ENCODE measurements at places on chromosomes 1 and 21.

- no peak for DNase-seq
Observed at GRCh38 chr1:72830606-72831390, 548.5 kb upstream of the NEGR1 start.

DNA sequence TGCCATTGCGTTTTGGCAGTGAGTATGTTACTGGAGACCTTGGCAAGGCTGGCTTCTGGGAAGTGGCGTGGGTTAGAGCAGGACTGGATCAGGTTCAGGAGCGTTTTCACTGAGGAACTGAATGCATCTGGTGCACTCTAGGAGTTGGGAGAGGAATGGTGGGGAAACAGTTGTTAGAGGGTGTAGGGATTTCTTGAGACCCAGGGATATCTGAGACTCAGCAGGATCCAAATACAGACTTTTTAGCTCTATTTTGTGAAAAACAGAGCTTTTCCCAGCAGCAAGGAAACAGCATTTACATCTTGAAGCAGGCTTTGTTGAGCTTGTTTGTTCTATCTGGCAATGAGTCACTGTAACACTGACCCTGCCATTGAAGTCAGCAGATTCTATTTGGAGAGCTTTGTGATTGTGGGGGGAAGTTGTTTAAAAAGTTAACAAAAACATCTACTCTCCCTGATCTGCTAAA, 56.9 kb upstream of the NRIP1 start:
- DNase-seq, result no peak

- DNase-seq, result peak; percentile 19
Observed at GRCh38 chr1:154819628-154820590, 50.2 kb downstream of the KCNN3 start.

- no peak for DNase-seq
Observed at GRCh38 chr1:57377339-57378139, 46.3 kb downstream of the DAB1 start.

DNA sequence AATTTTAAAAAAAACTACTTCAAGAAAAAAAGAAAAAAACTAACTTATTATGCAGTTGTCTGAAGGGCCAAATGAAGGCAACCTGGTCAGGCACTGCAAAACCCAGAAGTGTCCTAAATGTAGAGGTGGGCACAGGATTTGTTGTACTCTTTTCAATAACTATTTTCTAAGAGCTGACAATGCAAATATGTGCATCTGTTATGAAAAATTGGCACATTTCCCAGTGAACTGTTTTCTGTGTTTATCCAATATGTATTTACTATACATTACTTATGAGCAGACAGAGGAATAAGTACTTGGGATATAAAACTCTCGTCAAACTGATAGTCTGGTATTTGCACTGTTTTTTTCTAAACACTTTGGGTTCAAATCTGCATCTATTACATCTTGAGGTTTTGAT, 188.0 kb upstream of the C21orf91 start:
- no peak for DNase-seq

DNA sequence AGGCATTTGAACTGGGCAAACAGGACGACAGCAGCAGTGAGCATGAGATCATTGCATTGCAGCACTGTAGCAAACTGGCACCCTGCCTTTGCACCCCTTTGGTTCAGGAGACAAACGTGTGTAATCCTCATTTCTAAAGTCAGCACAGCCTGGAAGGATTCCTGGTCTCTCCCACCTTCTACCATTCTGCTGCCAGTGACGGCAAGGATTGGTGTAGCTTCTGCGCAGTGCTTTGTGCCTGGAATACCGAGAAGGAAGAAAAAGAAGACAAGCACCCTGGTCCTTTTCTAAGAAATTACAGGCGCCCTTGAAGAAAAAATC, 805.3 kb downstream of the USP25 start:
- no peak for DNase-seq

GRCh38 chr21:44477131-44477530, 21.8 kb downstream of the LRRC3 start:
- no peak for DNase-seq

DNA sequence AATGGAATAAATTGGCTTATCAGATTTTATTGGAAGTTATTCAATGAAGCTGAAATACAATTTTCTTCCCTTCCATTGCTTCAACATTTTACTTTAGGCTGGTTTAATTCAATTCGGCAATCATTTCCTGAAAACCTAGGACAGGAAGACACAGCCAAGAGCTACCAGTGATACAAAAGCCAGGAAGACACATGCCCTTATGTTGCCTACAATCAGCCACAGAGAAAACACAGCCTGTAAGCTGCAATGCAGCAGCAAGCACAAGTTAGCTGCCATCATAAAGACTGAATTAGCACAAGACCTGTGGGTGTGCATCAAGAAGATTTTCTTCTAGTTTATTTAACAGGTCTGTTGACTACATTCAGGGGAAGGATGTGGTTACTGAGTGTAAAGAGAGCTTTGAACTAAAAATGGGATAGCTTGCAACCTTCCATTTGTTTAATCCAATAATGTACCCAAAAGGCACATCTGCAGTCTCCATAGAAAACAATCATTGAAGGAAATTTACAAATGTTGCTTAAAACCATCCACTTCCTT, 193.8 kb downstream of the KCNH1 start:
- no peak for DNase-seq

GRCh38 chr1:25246600-25247023, 642 bp downstream of the RSRP1 start:
- DNase-seq, result peak; percentile 32

DNA sequence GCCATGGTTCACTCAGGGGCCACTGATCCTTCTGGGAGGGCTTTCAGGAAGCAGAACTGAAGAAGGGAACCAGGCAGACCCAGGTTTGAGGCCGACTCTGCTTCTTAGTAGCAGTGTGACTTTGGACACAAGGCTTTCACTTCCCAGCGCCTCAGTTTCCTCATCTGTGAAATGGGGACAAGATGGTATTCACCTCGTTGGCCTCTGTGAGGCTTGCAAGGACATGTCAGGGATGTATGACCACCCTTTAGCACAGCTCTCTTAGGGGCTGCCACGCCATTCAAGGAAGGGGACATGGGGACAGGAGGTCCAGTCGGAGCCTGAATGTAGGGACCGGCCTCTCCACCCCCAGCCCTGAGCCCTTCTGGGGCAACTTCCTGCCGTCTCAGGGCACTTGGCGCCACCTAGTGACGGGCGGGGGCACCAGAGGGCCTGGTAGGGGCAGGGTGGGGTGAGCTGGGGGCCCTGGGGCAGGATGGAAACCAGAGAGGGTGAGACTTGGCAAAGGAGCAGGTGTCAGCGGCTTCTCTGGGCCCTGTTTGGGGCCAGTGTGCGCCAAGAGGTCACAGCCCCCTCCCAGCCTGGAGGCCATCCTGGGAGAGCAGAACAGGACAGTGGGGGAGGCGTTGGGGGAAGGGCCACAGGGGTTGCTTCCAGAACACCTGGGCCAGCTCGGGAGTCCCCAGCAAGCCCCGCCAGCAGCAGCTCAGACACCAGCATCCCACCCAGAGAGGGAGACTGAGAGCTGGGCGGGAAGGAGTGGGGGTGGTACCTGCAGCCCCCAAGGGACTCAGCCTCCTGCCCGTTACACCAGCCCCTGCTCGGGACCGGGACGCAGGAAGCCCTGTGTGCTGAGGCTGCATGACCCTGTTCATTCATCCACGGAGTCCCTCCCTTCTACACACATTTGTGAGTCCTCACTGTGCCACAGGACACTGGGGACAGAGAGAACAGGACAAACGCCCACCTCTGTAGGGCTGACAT, 102.5 kb upstream of the TARDBP start:
- DNase-seq, result peak; percentile 79

GRCh38 chr21:29704719-29705118, 235.1 kb downstream of the GRIK1 start:
- DNase-seq, result no peak

GRCh38 chr1:193569096-193569982, 382.9 kb upstream of the B3GALT2 start:
- DNase-seq, result no peak

DNA sequence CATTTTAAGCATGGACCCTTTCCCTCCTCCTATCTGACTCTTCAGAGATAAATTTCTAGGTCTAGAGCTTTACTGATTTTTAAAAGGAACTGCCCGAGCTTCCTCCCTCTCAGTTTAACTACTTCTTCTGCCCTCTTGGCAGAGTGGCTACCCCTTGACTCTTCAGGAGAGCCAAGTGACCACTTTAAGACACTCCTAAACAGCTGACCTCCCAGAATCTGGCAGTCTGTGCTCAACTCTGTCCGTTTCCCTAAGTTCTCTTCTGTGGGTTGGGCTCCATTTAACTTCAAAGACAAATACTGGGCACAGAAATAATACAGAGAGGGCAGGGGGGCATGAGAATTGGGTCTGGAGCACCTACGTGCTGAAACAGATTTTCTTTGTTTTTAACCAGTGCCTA, 196.3 kb upstream of the FOXD3 start:
- no peak for DNase-seq

- peak; percentile 21 for DNase-seq
Observed at GRCh38 chr1:246608616-246609376, 42.5 kb downstream of the CNST start.

DNA sequence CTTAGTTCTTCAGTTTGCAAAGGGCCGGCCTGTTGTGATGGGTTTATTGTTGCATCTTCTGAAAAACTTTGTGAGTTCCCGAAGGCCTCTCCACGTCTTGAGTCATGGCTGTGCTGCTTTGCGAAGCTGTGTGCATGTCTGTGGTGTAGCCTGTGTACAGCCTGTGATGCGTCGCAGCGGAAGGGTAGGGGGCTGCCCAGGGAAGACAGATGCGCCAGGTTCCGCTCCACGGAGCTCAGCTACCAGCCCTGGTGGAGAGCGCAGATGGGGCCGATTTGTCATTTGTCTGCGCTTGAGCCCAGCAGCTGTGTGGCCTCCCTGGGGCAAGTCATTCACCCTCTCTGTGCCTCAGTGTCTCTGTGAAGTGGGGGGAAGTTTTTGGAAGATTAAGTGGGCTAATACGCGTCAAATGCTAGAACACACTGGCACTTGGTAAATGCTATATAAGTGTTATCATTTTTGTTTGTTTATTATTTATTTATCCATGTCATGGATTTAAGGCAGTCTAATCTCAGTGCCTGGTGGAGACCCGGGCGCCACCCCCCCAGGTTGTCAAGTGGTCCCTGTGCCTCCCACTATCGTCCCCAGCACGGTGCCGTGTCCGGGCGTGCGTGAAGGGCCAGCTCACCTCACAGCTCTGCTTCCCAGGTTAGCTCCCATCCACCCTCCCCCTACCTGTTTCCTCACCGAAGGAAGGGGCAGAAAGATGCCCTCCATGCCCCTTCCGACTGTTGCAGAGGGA, 8.4 kb downstream of the PDE9A start:
- DNase-seq, result no peak

DNA sequence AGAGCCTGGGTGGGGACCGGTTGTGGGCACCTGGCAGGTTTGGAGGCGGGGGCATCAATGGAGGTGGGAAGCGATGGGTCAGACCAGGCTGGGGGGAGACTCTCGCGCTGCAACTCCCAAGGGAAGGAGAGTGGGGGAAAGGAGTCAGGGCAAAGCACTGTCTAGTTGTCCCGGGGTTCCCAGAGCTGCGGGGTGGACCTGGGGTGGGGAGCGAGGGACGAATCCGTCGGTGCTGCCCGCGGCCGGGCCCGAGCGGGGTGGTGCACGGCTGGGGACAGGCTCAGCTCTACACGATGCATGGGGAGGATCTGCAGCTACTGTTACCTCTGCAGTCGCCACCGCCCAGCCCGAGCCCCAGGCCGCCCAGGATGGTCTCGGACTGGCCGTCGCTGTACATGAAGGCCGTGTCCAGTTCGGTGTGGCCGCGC, 427 bp downstream of the AKR7A2 start:
- peak; percentile 15 for DNase-seq

DNA sequence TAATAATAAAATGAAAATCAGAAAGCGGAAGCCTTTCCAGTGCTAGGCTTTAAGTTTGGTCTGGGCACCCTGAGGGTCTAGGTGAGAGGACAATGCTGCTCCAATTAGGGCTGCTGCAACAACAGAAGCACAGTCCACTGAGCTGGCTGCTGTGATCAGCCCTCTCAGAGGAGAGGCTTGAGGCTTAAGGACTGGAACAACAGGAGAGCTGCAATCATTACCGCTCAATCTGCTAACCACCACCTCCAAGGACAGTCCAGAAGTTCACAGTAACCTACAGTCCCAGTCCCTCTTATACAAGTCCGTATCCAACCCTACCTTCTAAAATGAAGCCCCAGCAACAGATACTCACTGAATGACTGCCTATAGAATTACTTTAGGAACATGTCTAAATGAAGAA, 62.1 kb downstream of the USP24 start:
- DNase-seq, result no peak

DNA sequence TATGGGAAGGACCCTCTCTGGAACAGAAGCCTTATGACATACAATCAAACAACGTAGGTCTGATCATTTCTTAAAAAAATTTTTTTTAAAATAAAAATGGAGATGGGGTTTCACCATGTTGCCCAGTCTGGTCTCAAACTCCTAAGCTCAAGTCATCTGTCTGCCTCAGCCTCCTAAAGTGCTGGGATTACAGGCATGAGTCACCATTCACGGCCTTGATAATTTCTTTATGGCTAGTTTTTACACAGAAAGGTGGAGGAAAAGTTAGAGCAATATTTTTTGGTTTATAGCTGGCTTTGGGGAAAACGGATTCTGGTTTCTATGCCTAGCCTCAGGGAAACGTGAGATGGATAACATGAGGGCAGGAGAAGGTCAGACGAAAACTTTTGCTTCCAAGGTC, 70.0 kb upstream of the B3GALT5 start:
- DNase-seq, result no peak

GRCh38 chr21:15365751-15366392, 301.1 kb upstream of the NRIP1 start:
- DNase-seq, result no peak

GRCh38 chr1:211332830-211333229, 6.2 kb downstream of the TRAF5 start:
- DNase-seq, result no peak

DNA sequence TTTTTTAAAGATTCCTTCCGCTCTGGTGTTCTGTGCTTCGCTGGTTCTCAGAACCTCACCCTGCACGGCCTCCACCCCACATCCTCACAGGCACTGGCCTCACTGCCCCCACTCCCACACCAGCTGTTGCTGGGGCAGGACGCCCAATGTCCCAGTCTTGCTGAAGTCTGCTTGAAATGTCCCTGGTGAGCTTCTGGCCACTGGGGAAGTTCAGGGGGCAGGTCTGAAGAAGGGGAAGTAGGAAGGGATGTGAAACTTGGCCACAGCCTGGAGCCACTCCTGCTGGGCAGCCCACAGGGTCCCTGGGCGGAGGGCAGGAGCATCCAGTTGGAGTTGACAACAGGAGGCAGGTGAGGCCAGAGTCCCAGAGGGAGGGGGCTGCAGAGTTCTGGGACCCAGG, at the start of gene C1QA:
TSS of gene C1QA (plus strand) at position 276 of the 400 bp plus-strand sequence. CDS start 989 bp downstream, outside the sequence.
- DNase-seq, result no peak

- no peak for DNase-seq
Observed at GRCh38 chr1:184051138-184051484, 419 bp upstream of the TSEN15 start.

DNA sequence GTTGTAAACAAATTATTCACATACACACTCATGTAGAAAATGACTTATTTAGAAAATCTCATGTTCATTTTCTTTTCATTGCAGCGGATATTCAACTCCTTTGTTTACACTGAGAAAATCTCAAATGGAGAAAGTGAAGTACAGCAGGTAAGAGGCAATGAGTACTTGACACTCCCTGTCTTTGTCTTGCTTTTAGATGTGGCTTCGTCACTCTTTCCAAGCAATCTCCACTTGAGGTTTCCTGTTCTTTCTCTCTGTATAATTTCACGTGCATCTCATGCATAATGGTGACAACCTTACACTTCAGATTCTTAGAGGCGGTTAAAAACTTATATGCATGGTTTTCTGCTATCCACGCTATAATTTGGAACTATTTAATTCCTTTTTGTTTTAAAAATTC, 80.6 kb downstream of the CACHD1 start:
- no peak for DNase-seq

Measured in stimulated activated CD4-positive, alpha-beta T cell treated with anti-CD3 and anti-CD28 coated beads, Interleukin-4, amount 100 ng/mL, for 1 hour (primary cell).